GM12878 (cell line): ENCODE measurements at places on chromosomes 16 and 17. TPM values are rescaled to one million over a fixed set of nuclear protein-coding genes. Genes with fewer than 3 reads are reported as not detected.

- DNase-seq = no peak
Observed at GRCh38 chr16:73713778-73714495, 582.7 kb upstream of the PSMD7 start.

DNA sequence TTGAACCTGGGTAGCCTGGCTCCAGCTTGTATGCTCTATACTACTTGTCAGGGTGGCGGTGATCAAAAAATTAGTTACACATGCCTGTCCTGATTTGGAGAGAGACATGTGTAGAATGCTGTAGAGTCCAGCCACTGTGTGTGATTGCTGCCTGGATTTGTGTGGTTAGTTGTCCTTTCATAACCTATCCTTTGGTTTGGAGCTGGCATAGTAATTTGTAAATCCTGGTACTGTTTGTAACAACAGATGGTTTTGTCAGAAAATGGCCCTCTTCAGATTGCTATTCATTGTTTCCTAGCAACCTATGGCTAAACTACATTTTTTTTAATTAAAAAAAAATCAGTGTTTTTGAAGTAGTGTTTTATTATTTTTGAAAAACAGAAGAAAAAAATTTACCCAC is 30.5 kb downstream of the ETV4 start:
- no peak for DNase-seq

- DNase-seq = no peak
Observed at GRCh38 chr16:79472426-79472825, 128.1 kb downstream of the MAF start.

DNA sequence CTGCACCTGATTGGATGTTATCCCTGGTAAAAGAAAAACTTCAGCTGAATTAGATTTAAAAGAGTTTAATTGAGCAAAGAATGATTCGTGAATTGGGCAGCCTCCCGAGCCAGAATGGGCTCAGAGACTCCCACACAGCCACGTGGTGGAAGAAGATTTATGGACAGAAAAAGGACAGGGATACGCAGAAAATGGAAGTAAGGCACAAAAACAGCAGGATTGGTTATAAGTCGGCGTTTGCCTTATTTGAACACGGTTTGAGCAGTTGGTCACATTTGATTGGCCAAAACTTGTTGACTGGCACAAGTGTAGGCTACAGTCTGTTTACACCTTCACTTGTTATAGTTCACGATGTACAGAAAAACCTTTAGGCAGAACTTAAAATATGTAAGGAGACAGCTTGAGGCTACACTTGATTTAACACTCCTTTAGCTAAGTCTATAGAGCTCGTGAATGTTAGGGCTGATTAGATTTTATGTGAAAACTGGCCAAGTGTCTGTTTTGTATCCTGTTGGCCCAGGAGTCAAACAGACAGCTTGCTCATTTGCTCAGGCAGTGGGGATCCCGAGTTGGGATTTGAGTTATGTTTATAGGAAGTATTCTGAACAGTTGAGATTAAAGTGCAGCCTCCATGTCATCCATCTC is 119.5 kb upstream of the SHISA6 start:
- DNase-seq = no peak

DNA sequence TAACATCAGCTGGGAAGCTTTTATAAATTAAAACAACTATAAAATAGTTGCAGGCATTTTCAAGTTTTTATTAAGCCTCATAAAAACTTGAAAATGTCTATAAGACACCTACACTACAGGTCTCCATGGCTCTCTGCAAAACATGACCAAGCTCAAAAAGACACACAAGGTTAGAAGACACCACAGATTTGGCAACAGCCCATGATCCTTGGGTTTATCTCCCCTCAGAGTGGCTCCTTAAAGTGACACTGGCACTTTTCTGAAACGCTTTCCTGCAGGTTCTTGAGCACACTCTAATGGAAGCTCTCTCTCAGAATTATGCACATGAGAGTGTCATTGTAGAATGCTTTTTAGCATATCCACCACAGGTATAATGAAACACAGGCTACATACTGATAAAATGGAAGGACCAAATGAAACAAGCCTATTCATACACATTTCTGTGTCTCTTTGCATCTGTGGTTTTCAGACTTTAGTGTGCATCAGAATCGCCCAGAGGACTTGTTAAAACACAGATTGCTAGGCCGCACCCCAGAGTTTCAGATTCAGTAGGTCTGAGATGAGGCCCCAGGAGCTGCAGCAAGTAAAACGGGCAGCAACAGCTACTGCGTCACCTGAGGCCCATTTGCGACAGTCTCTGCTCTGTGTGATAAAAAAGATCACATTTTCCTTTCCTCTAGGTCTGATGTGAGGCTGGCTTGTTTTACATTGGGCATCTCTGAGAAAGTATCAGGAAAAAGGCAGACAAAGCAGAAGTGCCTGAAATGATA is 75.0 kb upstream of the WSB1 start:
- peak; percentile 77 for DNase-seq

DNA sequence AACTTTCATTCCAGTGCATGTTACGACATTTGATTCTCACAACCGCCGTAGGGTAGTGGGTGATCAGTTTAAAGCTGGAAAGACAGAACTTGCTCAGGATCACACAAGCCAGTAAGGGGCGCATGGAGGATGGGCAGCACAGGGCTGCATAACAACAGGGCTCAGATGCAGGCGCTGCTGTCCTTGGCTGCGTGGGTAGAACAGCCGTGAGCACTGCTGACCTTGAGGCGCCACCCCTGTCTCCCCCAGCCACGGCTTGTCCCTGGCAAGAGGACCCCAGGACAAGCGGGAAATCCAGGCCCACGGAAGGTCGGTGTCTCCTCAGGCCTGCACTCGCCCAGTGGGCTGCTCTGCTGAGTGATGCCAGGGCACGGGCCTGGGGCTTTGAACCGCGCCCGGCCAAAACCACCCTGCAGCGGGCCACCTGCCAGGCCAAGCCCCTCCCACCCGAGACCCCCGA is 84.7 kb downstream of the LMF1 start:
- DNase-seq = no peak

- DNase-seq = no peak
Observed at GRCh38 chr17:82587234-82588086, 60.8 kb downstream of the WDR45B start.

- DNase-seq = no peak
Observed at GRCh38 chr17:28657756-28658155, 4.0 kb downstream of the SDF2 start.

The HBM gene
- not detected in 2 replicates for total RNA-seq

The OR1A1 gene
- not detected in 2 replicates for total RNA-seq
